ENCODE measurements at places on chromosomes 3 and 15.

GRCh38 chr15:55224892-55225291 lies 28.2 kb upstream of the RSL24D1 start:
- DNase-seq: no peak

DNA sequence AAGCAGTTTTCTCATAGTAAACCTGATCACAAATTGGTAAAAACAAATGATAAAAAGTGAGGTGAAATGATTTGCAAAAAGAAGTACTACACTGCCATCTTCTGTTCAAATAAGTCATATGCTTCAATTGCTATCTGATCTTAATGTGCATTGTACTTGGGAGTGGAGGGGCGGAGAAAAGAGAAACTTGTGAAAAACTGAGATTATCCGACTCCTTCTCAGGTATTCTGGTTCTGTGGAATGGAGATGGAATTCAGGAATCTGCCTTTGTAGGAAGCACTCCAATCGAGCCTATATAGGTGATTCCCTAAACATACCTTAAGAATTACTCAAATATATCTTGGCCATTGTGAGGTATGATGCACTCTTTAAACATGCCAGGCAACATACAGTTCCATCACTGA lies 180.6 kb downstream of the CHL1 start:
- peak; percentile 84 for DNase-seq

- no peak for DNase-seq
Observed at GRCh38 chr3:150220799-150221198, 187.3 kb upstream of the TSC22D2 start.

DNA sequence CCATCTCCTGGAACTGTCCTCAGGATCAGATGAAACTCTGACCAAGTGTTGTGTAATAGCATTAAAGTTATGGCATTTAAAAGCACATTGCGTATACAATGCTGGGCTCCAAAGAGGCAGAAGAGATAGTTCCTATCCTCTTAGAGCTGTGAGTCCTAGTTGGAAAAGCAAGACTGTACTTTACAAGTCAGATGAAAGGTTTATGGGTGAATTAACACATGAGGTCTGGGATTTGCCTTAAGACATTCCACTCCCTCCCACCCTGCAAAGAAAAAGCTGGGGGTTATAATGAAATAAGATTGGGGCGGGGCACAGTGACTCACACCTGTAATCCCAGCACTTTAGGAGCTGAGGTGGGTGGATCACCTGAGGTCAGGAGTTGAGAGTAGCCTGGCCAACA lies 35.6 kb downstream of the SNAPC5 start:
- peak; percentile 56 for DNase-seq

- DNase-seq: no peak
Observed at GRCh38 chr15:64138331-64138941, 13.1 kb upstream of the SNX22 start.

DNA sequence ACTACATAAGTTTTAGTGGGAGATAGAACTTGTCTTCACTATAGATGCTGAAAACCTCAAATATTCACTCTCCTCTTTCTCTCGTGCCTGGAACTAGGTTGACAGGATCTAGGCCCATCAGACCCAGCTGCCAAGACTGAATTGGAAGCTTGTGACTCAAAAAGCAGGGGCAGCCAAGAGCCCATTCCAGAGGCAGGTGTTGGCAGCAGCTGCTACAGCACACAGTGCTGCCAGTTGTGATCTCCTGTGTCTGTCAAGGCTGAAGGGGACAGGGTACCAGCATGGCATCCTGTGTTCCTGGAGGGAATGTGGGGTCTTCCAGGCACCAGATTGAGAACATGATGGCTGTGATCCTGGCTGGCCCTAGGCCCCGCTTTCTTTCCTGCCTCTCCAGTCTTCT lies 92.5 kb upstream of the MB21D2 start:
- DNase-seq: no peak

DNA sequence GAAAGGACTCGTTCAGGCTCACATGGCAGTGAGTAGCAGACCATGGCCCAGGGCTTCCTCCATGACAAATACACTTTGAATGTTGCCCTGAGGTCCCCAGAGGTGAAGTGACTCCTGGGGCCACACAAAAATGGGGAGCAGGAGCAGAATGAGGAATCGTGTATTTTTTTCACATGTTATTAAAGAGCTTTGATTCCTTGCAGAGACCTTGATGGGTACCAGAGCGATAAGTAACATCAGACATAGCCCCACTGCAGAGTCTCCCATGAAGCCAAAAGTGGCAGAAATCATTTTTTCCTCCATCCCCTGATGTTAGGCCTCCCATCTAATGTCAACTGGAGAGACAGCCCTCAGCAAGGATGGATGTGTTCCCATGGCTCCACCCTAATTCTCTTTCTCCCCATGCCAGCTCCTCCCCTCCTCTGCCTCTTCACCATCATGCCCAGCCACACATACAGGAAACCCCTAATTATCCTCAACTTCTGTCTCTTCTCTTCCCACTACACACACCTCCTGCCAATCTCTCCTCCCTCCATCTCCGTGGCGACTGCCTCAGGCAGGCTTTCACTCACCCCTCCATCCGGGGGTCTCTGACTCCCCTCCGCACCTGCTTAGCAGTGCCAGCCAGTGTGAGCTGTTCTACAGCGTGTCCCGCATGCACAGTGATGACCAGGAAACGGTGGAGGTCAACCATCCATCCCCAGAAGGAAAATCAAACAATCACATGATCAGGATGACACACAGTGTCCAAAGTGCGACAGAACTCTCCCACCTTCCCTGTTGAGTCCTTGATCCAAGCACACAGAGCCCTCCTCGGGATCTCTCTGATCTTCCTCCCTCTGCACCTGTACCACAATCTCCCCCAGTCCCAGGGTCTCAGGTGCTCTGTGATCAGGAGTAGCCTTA lies 7.1 kb upstream of the SSUH2 start:
- DNase-seq: no peak
